Astrocyte (in vitro differentiated cells and primary cell): ENCODE measurements at places on chromosomes 5 and 9. TPM values are rescaled to one million over a fixed set of nuclear protein-coding genes. Genes with fewer than 3 reads are reported as not detected.

- no peak for DNase-seq
Observed at GRCh38 chr5:31755676-31756230, 116.8 kb downstream of the PDZD2 start.

GRCh38 chr9:10999646-11000045, 386.8 kb upstream of the PTPRD start:
- no peak for DNase-seq

DNA sequence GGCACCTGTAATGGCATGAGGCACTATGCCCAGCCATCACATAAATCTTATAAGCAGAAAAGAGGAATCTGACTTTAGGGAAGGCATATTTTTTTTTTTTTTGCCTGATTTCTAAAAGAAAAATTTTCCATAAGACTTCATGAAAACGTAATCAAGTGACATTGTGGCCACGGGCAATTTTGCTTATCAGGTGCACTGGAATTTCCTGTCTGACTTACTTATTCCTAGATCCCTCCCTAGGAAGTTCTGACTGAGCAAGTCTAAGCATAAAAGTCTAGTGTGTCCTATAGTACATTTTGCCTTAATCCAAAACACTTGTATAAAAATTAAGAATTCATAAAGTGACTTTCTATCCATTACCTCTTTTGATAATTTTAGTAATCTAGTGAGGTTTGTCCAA, 12.5 kb downstream of the C5orf46 start:
- DNase-seq = peak; percentile 72

- DNase-seq = peak; percentile 12
Observed at GRCh38 chr5:115930630-115931337, 31.5 kb upstream of the LVRN start.

Gene NAIP
- total RNA-seq = 5.1 and 6.0 TPM in 2 replicates

- peak; percentile 86 for DNase-seq
Observed at GRCh38 chr9:127520941-127521918, 69.9 kb downstream of the LRSAM1 start.

- peak; percentile 59 for DNase-seq
Observed at GRCh38 chr9:14417237-14417636, 103.3 kb upstream of the NFIB start.

DNA sequence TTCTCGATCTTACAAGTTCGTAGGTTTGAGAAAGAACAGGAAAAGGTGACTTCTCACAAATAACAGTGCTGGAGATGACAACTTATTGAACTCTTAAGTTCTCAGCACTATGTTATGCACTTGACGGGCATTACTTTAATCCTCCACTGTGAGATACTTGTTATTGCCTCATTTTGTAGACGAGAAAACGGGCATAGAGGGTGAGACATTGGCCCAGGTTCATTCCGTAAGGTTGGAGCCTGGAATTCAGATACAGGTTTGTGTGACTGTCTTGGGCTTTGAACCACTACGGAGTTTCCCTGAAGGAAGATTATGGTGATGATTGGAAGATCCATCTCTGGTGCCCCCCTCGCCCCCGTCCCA, 657 bp downstream of the MAT2B start:
- no peak for DNase-seq

- peak; percentile 98 for DNase-seq
Observed at GRCh38 chr9:115633104-115633503, 515.1 kb upstream of the TNC start.

Gene C6
- not detected in 2 replicates for total RNA-seq

- DNase-seq = peak; percentile 23
Observed at GRCh38 chr5:160460377-160461049, 38.9 kb downstream of the PTTG1 start.

Gene KCNIP1
- 0.45 and 0.60 TPM in 2 replicates for total RNA-seq

- peak; percentile 9 for DNase-seq
Observed at GRCh38 chr5:79464695-79465332, 49.1 kb downstream of the HOMER1 start.

GRCh38 chr9:13816837-13817236, 497.1 kb downstream of the NFIB start:
- no peak for DNase-seq

DNA sequence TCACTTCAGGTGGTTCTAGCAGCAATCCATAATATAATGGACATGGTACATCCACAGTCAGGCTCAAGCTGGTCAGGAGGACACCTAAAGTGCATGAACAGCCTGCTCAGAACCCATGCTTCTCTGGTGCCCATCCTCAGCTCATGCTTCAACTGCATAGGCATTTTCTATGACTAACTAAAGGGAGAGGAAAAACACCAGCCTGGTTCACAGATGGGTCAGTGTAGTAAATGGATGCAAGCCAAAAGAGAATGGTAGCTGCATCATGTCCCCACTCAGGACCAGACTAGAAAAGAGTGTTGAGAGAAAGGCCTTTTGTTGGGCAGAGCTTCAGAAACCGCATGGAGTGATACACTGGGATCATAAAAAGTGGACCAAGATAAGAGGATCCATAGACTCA, 556.6 kb downstream of the TLE1 start:
- peak; percentile 15 for DNase-seq

GRCh38 chr9:128706671-128707381, 4.5 kb downstream of the PKN3 start:
- no peak for DNase-seq

GRCh38 chr5:121158451-121158850, 693.2 kb upstream of the FTMT start:
- DNase-seq = no peak

Gene GPX8
- 144 and 176 TPM in 2 replicates for total RNA-seq

DNA sequence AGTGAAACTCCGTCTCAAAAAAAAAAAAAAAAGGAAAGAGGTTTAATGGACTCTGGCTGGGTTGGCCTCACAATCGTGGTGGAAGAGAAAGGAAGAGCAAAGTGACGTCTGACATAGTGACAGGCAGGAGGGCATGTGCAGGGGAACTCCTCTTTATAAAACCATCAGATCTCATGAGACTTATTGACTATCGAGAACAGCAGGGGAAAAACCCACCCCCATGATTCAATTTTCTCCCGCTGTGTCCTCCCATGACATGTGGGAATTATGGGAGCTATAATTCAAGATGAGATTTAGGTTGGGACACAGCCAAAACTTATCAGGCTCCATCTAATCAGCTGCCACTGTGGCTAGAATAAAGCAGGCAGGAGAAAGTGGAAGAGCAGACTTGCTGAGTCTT, 610.4 kb upstream of the NUDT12 start:
- no peak for DNase-seq

- peak; percentile 19 for DNase-seq
Observed at GRCh38 chr5:31614151-31615020, 24.5 kb upstream of the PDZD2 start.

- DNase-seq = peak; percentile 4
Observed at GRCh38 chr9:108850293-108850897, 5.4 kb downstream of the ACTL7B start.

DNA sequence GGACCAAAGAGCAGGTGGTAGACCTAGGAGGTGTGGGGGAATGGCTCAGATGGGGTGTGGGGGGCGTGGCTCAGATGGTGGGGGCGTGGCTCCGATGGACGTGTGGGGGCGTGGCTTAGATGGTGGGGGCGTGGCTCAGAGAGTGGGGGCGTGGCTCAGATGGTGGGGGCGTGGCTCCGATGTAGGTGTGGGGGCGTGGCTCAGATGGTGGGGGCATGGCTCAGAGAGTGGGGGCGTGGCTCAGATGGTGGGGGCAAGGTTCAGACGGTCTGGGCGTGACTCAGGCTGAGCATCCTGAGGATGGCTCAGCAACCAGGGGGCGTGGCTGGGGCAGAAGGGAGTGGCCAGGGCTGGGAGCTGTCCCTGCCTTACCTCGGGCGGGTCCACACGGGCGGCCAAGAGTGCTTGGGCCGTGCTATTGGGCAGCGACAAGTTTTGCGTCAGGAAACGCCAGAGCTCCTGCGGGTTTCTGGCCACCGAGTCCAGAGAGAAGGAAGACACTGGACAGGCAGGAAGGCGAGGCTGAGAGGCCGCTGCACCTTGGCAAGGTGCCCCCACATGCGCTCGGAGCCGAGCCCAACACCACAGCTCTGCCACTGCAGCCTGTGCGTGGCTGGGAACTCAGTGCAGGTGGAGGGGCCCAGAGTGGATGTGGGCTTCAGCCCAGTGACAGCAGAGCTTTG, 5.9 kb downstream of the ABCA2 start:
- DNase-seq = no peak

Gene FYB1
- 0.11 TPM in 1 of 2 replicates, not detected in the other for total RNA-seq

Gene CDH9
- total RNA-seq = not detected in 2 replicates

Gene TAF11L2
- not detected in 2 replicates for total RNA-seq

- DNase-seq = no peak
Observed at GRCh38 chr5:14218480-14218879, 75.3 kb downstream of the TRIO start.

Gene ORM1
- total RNA-seq = not detected in 2 replicates

Gene BAAT
- total RNA-seq = 8.9 and 9.5 TPM in 2 replicates

Gene NCS1
- 119 and 126 TPM in 2 replicates for total RNA-seq

DNA sequence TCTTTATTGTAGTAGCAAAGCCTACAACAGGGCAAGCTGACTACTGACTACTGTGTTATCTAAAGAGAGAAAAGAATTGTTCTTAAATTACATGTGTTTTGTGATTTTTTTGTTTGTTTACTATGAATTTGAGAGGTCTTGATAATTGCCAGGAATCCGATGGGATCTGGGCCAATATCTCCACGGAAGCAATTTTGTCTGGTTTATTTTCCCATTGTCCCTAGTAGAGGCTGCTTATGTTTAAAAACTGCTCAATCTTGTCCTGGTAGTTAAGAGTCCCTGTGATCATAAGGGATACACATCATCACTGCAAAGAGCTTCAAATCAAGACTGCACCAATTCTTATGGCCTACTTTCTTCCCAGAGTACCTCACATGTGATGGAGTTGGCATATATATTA, 94.4 kb downstream of the GLDC start:
- no peak for DNase-seq

GRCh38 chr9:132268725-132269352, 85.9 kb downstream of the SETX start:
- peak; percentile 23 for DNase-seq

Gene ZNG1E
- 44.5 and 47.0 TPM in 2 replicates for total RNA-seq

- peak; percentile 42 for DNase-seq
Observed at GRCh38 chr9:32701321-32702022, 66.0 kb upstream of the TAF1L start.

Gene FGFR4
- 3.8 and 4.8 TPM in 2 replicates for total RNA-seq

DNA sequence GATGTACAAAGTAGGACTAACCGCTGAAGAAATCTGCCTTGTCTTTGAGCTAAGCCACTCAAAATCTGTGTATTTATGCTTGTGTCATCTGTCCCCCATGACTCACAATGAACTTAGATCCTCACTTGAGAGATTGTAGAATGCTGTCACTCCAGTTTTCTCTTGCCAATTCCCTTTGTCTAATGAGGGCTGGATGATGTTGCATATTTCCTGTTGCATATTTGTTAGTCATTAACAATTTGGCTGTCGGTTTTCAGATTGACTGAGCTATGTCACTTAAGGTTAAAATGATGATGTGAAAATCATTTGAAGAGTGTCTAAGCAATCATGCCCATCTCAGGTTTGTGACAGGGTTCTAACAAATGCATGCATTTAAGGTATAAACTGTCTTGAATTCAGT, 481.7 kb downstream of the CDH10 start:
- DNase-seq = no peak

DNA sequence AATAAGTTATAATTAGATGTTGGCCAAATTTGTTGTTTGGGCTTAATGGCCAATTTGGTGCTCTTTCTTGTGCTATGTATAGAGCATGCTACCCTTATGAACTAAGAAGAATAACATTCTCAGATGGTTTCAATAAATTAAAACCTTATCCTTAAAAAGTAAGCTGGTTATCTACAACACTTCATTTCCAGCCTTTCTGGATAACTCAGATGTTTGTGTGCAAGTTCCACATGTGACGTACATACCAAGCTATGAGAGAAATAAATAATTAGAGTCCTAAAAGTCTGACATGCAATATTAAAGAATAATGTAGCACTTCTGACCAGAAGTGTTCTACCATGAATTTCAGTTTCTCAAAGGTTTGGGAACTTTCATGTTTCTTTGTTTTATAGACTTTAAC, 11.7 kb downstream of the MTREX start:
- no peak for DNase-seq

Gene CNTNAP3
- total RNA-seq = 2.7 and 3.3 TPM in 2 replicates

Gene TRIP13
- 7.3 and 8.5 TPM in 2 replicates for total RNA-seq

Gene CDH10
- 6.4 and 6.9 TPM in 2 replicates for total RNA-seq

- DNase-seq = no peak
Observed at GRCh38 chr9:105963343-105964099, 269.2 kb downstream of the TMEM38B start.
